ENCODE measurements at places on chromosomes 5 and 9.

GRCh38 chr9:32376285-32376684, 8.2 kb upstream of the ACO1 start:
- no peak for DNase-seq

DNA sequence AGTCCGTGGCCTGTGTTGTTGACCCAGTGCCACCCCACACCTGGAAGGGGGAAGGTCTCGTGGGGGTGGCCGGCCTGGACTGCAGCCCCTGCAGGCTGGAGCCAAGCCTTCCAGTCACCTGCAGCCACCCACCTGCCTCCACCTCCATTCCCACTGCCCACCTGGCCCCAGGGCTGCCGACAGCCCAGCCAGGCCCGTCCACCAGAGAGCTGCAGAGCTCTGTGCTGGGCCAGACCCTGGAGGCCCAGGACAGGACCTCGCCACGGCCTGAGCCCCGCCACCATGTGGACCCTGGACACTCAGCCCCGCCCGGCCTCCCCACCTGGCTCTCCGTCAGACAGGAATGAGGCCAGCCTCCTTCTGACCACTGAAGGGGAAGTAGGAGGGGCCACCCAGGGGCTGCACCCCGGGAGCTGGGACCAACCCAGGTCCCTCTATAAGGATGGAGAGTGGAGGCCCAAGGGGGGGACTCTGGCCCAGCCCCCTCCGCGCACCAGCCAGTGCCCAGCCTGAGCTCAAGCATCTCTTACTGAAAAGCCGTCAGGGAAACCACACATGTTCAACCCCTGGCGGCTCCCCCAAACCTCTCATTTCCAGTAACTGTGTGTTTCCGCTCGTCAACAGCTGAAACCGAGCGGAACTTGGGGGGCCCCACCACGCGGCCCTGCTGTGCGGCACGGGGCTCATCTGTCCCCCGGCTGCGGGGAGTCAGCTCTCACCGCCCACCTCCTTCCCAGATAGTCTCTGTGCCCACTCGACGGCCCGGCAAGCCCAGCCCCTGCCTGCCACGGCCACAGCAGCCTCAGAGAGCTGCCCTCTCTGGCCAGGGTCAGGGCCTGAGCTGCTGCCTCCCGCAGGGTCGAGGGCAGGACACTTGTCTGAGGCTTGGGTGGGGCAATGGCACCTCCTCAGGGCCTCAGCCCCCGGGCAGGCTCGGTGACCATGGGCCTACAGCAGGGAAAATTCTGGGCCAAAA, 12.8 kb downstream of the NOTCH1 start:
- no peak for DNase-seq

DNA sequence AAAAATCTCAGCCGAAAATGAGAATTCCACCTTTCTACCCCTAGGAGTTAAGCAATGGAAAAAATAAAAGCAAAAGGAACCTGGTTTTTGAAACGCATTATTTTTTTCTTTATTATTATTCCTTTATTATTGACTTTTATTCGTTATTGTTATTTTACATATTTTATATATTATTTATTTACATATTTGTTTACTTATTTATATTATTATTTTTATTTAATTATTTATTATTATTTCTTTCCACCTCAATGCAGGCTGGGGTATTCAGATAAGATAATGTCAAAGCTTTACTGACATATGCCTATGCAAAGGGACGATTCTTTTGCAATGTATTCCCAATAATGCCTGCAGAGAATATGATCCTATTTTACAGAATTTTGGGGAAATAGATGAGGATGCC, 16.7 kb downstream of the UGT3A2 start:
- DNase-seq: no peak

- no peak for DNase-seq
Measured at GRCh38 chr5:133129950-133130349, 78.1 kb downstream of the HSPA4 start.

DNA sequence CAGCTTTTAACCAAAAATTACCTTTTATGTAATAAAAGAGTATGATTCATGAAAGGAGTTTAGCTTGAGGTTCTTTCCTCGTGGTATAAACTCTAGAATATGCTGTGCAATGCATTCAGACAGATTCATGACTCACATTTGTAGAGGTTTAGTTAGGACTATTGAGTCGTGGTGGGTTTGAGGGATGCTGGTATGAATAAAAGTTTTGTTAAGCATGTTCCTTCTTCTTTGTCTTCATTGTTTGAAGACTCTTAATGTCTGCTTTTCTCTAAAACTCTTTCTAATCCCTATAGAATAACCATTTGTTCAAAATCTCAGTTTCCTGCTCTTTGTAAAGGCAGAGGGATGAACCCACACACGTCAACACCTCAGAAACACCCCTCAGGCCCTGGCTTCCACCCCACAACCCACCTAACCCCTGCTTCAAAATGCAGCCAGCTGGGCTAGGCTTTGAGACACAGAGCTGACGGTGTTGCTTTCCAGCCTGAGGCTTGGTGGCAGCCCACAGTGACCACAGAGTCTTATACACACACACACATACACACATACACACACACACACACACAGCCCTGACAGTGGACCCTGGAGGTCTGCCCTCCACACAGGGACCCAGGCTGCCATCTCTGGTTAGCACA, 69.0 kb upstream of the IRX1 start:
- no peak for DNase-seq

GRCh38 chr5:150092159-150092787, 5.9 kb upstream of the CSF1R start:
- no peak for DNase-seq

- no peak for DNase-seq
Measured at GRCh38 chr5:110161162-110161561, 471.4 kb downstream of the MAN2A1 start.

DNA sequence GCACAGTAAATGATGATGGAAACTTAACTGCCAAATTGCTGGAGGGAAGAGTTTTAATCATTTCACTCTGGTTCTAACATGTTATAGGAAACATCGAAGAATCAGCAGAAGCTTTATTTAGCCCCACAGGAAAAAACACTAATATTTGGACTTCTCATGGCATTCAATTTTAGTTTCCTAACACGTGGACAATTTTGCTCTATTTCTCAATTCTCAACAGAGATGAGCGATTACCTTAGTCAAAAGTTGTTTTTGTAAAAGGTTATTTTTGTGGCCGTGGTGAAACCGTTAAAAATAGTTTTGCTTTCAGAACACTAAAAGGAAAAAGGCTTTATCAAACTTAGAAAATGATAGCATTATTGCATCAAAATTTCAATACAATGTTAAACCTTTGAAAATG, 235.2 kb downstream of the PLK2 start:
- DNase-seq: no peak

DNA sequence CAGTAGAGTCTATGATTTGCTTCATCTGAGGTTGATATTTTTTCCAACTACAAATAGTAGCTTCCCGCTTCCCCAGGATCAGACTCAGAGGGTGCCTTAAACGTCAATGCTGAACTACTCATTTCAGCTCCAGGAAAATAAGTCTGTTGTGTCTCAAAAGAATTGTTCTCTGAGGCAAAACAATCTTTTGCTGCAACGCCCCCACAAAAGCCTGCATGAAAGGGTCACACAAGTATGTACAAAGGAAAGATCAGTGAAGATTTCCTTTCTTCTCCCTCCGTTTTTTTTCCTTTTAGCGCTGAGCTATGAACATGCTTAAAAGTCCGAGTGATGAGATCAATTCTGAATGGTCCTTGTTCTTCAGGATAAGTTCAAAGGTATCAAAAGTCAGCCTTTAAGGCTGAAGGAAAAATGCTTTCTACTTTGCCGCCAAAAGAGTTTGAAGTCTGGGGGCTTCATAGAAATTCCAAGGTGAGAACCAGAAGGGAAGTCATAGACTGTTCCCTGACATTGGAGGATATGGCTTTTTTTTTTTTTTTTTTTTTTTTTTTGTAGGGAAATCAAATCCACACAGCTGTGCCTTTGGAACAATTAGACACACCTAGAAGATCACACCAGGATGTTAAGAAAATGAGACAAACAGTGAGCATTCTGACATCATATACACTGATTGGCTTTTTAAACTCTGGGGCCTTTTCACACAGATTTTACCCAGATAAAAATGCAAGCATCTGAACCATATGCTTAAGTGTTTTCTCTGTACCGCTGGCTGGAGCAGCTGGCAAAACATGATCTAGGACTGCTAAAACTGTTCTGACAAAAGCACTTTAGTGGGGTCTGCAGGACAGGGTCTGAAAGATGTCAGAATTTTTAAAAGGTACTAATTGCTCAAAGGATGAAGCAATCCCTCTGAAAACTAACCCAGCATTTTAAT, 329.3 kb downstream of the ENC1 start:
- no peak for DNase-seq

DNA sequence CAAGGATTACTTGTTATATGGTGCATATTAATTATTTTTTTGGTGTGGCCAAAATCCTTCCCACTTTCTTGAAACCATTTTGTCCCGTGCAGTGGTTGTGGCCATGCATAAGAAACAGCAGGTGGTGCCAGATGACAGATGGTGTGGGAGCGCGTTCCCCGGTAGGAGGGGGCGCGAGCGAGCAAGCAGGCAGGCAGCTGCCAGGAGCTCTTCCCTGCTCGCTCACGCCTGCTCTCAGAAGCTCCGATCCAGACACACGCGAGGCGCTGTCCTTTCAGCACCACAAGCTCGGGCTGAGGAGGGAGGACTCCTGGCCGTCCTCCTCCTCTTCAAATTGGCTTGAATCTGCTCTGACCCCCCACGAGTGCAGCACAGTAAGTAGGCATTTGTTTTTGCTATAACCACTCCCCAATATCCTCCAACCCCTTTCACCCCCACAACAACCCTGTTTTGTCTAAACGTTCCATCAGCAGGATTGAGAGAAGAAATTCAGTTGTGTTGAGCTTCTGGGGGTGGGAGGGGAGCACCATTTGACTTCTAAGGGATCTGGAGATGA, at the start of gene NSG2:
TSS of gene NSG2 (plus strand) at position 237 of the 556 bp plus-strand sequence. CDS start 1,050 bp downstream, outside the sequence.
- peak; percentile 69 for DNase-seq
